ENCODE measurements at places on chromosomes 5 and 9.

- DNase-seq, result no peak
These were observed 23.5 kb downstream of the FAM163B start for GRCh38 chr9:133585481-133586351.

DNA sequence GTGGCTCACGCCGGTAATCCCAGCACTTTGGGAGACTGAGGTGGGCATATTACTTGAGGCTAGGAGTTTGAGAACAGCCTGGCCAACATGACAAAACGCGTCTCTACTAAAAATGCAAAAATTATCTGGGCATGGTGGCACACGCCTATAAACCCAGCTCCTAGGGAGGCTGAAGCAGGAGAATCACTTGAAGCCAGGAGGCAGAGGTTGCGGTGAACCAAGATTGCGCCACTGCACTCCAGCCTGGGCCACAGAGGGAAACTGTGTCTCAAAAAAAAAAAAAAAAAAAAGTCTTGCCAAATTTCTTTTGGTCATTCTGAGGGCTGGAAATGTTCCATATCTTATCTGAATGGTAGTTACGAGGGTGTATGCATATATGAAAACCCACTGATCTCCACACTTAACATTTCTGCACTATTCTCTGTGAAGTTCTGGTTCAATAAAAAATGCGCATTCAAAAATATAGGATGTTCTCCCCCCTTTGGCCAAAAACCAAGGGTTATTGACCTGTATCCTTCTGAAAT lies 13.5 kb upstream of the NIPAL4 start:
- no peak for DNase-seq

GRCh38 chr5:13408616-13409015 lies 535.9 kb downstream of the DNAH5 start:
- DNase-seq, result no peak

DNA sequence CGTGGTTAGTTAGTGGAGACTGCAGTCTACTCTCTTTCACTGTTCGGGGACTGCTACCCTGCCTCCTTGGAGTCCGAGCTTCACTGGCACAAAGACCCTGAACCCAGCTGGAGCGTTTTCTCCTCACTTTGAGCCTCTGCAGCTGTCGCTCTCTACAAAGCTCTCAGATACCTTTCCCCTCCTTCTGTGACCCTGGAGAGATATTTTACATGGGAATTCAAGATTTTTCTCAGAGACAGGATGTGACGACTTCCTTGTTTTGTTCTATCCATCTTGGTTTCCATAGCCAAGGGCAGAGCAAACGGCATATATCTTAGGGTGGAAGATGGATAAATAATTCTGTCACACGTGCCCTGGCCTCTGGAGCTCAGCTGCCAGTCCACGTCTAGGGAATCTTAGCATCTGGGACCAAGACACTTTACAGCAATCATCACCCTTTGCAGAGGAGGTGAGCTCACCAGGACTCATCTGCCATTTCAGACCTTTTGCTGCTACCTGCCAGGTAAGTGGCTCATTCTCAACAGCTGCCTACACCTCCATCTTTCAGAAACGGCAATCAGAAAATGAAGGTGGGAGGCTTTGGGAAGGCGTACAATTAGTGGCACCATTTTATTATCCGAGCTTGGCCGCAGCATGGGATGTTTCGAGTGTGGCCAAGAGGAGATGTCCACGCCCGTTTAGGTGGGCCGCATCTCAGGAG lies at the start of gene BTNL9:
BTNL9 (plus strand) TSS at position 336 of the 700 bp plus-strand sequence. CDS start 5,224 bp downstream, outside the sequence.
- DNase-seq, result no peak

GRCh38 chr9:114001410-114001685 lies 76.8 kb downstream of the AMBP start:
- no peak for DNase-seq

GRCh38 chr5:37207802-37208201 lies 41.4 kb downstream of the CPLANE1 start:
- DNase-seq, result no peak

DNA sequence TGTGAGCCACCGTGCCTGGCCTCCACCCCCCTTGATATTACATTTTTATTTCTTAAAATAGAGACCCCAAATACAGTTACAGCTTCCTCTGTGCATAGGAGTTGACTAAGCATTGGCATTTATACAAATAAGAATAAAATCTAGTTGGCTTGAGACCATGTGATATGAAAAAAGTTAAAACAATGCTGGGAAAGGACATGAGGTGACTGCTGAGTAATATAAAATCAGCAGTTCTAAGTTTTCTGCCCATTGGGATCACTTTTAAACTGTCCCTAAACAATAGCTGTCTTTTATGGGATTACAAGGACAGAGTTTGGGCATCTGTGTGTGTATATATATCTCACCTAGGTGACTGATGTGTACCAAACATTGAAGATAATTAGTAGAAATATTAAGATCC lies 96.6 kb downstream of the UBE2R2 start:
- DNase-seq, result no peak

GRCh38 chr9:93599571-93600403 lies 23.4 kb downstream of the PHF2 start:
- no peak for DNase-seq

GRCh38 chr5:337563-338130 lies 16.1 kb downstream of the AHRR start:
- no peak for DNase-seq

GRCh38 chr5:134769206-134769605 lies 10.6 kb downstream of the DDX46 start:
- no peak for DNase-seq

DNA sequence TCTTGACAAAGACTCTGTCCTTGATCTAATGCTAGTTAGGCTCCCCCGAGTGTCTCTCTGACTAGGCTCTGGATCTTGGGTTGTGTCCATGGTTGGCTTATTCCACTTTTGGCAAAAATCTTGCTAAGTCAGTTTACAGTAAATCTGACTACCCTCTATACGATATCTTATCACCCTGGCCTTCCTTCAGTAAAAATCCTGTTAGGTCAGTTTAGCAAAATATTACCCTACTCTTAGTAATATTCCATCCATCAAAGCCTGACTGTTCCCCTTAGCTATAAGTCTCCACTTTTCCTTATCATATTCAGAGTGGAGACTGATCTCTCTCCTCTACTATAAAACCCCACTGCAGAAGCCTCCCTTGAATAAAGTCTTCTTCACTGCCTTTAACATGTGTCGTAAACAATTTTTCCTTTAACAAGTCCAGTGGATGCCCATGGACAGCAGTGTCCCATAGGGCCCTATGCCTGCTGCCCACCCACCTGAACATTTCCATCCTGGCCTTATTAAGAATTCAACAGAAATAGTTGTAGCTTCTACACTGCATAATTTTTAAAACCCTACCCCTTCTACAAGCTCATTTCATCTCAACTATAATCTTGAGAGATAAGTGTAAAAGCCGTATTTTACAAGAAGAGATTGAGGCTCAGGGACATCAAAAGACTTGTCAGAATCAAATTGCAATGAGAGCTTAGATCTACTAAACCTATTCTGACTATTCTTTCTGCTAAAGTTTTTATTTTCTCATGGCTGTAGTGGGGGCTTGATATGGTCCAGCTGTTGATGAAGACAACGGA lies 22.3 kb downstream of the MINAR2 start:
- no peak for DNase-seq

GRCh38 chr5:4735261-4735660 lies 404.9 kb upstream of the ADAMTS16 start:
- no peak for DNase-seq

- no peak for DNase-seq
These were observed 300.0 kb upstream of the TAS2R1 start for GRCh38 chr5:9930156-9930555.

DNA sequence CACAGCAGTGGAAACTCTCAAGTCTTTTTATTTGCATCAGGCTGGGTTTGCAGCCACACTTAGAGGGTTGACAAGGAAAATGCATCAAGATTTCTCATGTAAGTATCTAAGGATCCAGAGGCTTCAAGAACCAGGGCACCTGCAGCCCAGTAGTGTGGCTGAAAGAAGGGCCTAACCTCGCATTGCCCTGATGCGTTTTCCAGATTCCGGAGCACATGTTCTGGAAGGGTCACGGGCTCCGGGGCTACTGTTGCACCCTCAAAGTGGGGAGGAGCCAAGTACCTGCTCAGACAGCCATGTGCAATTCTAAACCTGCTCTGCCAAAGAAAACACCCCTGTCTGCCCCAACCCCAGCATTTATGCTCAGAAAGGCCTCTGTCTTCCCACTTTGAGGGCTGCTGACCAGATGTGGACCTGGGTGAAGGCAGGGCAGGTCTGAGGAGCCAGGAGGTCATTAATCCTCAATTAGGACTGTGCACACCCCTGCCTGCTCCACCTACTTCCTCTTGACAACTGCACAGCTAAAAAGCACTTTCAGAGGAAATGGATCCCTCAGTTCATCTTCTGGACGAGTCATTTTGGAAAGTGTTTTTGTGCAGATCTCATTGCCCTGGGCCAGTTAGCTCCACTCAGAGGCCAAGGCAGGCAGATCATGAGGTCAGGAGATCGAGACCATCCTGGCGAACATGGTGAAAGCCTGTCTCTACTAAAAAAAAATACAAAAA lies 110.7 kb downstream of the SAXO1 start:
- no peak for DNase-seq

DNA sequence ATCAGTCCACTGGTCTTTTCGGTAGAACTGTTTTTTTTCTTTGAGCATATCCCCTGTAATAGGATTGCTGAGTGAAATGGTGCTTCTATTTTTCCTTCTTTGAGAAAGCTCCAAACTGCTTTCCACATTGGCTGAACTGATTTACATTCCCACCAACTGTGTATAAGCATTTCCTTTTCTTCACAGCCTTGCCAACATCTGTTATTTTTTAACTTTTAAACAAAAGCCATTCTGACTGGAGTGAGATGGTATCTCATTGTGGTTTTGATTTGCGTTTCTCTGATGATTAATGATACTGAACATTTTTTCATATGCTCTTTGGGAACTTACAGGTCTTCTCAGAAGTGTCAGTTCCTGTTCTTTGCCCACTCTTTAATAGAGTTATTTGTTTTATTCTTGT lies 764.7 kb downstream of the MTRR start:
- DNase-seq, result no peak

DNA sequence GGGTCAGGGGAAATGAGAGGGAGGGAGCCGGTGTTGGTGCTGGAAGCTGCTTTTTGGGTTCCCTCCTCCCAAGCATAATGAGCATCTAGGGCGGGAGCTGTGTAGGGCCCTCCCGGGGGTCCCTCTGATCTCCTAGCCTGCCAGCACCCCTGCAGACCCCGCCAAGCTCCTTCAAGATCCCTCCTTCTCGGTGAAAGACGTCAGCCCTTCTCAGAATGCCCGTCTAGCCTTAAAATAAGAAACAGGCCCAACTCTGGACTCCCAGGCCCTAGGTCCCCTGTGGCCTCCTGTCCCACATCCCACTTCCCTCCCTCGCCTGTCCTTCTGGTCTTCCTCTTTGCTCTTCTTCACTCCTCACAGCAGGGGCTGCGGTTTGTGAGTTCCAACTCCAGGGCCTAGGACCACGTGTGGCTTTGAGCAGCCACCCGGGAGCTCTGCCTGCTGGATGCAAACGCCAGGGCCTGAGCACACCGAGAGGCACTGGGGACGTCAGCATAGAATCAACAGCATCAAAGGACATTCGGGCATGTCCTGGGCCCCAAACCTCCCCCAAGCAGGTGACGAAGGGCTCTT lies 8.8 kb upstream of the SCGB3A1 start:
- DNase-seq, result peak; percentile 16

DNA sequence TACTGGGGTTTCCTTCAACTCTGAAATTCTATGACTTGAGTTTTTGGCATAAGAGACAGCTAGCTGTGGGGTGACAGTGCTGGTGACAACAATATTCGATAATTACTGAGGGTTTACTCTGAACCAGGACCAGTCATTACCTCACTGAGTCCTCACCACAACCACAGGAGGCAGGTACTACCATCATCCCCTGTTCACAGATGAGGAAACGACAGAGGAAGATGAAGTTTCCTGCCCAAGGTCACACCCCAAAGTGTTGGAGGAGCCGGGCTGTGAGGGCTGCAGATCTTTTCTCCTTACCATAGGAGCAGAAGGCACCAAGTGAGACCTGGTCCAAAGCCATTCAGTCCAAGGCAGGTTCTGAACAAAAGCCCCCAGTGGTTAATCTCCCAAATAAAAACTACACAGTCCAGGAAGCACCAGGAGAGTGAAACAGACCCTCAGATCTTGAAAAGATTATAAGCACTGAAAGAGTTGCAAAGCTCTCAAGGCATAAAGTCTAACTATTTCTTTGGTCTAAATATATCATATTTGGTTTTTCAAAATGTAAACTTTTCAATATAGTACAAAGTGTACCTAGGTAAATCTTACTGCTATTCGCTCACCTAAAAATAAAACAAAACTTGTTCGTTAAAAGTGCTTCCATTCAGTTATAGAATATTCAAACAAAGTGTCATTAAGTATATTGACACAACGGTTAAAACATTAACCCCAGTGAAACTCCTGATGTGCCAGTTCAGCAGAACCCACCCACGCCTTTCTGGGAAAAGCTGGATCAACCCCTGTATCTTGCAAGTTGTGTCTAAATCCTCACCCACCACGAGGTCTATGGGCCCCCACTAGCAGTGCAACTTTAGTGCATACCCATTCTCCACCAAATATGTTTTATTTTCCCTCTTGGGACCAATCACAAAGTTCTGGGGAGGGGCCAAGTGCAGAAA lies 82.6 kb upstream of the EQTN start:
- no peak for DNase-seq

DNA sequence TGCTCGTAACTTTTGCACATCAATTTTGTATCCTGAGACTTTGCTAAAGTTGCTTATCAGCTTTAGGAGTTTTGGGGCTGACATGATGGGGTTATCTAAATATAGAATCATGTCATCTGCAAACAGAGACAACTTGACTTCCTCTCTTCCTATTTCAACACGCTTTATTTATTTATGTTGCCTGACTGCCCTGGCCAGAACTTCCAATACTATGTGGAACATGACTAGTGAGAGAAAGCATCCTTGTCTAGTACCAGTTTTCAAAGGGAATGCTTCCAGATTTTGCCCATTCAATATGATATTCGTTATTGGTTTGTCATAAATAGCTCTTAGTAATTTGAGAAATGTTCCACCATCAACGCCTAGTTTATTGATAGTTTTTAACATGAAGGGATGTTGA lies 65.4 kb upstream of the CDH12 start:
- DNase-seq, result no peak

- no peak for DNase-seq
These were observed 131.1 kb downstream of the CDH12 start for GRCh38 chr5:22722056-22722455.

- no peak for DNase-seq
These were observed 89.0 kb downstream of the ARSB start for GRCh38 chr5:78896132-78896531.

DNA sequence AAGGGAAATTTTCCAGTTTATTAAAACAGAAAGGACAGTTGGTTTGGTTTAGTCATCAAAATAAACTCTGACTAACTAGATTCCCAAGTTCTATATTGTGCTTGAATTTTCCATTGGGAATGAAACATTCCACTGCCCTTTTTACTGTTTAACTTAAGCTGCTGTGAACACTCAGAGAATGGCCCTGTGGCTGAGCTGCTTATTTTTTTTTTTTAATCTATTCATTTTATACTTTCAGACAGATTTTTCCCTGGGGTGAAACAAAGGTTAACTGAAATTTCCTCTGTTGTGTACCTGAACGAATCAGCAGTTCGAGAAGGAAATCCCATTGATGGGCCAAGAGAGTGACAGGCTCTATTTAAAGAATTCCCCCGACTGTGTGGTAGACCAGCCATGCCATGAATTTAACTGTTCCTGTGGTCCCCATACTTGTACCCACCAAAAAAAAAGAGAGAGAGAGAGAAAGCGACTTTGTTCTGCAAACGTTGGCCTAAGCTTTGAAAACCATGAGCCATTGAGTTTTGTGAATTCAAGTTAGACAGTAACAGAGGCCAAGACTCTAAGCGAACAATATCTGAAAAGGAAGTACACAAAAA lies 138.7 kb upstream of the GRHPR start:
- DNase-seq, result peak; percentile 34

Data from GM13977 (cell line).